ENCODE measurements at places on chromosomes 13 and 19.

- DNase-seq, result no peak
These were observed 13.7 kb upstream of the FARP1 start for GRCh38 chr13:98129059-98129746.

GRCh38 chr13:42807241-42807640 is 25.9 kb downstream of the FAM216B start:
- DNase-seq, result no peak

- no peak for DNase-seq
These were observed 3.2 kb upstream of the PROZ start for GRCh38 chr13:113155201-113155600.

DNA sequence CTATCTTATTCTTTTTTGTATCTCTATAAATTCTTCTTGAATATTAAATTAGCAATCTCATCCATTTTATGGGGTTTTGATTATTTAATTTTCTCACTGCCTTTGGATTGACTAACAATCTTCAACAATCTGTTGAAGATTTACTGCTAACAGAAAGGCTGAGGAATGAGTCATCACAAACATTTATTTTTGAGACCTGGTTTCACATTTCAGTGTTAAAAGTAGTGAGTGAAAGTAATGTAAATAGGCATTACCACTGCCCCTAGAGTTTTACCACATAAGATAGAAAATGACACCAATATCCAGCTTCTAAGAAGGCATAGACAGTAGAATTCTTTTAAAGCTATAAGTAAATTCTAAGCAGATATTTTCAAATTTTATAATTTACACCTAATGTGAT is 472.8 kb downstream of the OLFM4 start:
- DNase-seq, result no peak

DNA sequence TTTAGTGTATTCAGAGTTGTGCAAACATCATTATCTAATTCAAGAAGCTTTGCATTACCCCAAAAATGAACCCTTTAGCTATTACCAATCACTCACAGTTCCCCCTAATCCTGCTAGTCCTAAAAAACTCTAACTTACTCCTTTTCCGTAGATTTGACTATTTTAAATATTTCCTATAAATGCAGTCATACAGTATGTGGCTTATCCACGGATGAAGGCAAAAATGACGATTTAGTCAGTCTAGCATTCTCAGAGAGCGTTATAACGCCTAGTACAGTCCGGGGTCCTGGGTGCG is 587 bp upstream of the ZNF383 start:
- DNase-seq, result no peak

- peak; percentile 95 for DNase-seq
These were observed 23.6 kb upstream of the ZNF724 start for GRCh38 chr19:23273590-23274412.

DNA sequence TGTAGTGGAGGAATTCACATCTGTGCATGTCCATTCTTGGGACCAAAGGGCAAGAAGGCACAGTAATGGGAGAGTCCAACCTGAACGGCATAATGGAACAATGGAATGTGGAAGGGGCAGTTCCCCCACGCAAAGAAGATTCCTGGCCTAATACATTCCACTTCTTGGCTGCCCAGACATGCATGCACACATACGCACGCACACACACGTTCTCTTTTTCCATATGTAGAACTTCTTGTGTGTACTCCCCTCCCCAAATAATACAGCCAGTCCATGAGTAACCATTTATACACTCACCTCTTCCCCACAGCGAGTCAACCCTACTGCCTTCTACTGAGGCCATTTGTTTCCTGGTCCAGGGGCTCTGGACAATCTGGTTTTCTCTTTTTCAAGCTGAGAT is 6.0 kb upstream of the STK24 start:
- DNase-seq, result no peak

- DNase-seq, result no peak
These were observed 40.2 kb downstream of the TSSK6 start for GRCh38 chr19:19475015-19475765.

DNA sequence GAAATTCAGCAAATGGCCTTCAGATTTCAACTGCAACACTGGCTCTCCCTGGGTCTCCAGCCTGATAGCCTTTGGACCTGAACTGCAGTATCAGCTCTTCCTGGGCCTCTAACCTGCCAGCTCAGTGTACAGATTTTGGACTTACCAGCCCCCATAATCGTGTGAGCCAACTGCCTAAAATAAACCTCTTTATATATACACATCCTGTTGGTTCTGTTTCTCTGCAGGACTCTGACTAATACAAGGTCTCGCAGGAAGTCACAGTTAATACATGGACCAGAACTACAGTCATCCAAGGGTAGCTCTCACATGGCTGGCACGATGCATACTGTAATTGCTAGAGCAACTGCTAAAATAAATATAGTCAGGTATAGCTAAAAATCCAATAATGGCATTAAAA is 85.1 kb downstream of the KATNAL1 start:
- no peak for DNase-seq

DNA sequence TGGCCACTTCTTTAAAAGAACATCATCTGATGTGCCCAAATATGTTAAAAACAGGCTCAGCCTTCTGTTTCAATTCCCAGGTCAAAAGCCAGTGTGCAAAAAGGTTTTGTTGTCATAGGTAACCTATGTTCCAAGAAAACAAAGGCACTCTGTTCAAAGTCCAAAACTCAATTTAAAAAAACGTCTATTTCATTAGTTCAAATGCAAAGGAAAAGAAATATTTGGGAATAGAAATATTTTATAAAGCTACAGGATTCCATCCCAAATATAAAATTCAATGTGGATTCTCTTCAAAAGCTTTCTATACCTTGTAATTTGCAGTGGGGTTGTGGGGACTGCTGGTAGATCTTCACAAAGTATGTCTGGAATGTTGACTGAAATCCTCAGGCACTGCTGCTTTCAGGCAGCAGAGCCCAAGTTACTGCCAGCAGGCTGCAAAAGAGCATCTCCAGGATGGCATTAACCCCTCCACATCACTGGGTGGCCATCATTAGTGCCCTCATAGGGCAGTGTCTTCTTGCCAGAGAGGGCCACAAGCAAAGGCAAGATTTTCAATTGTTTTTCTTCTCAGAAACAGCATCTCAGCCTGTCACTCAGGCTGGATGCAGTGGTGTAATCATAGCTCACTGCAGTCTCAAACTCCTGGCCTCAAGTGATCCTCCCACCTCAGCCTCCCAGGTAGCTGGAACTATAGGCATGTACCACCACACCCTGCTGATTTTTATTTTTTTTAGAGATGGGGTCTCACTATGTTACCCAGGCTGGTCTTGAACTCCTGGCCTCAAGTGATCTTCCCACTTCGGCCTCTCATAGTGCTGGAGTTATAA is 22.8 kb upstream of the STK24 start:
- DNase-seq, result no peak

DNA sequence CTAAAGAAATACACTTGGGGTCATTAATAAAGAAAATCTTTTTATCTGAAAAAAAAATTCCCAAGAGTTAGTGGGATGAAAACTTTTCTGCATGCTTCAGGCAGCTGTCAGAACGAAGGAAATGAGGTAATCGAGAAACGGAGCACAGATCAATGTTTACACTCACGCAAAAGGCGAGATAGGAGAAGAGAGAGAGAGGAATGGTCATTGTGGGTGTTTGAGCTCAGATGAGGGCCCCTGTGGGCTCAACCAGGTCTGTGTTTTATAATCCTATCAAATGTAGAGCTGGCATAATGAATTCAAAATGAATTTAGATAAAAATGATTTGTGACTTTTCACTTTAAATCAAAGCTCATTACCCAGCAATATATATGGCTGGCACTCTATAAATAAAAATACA is 6.3 kb upstream of the RXFP2 start:
- no peak for DNase-seq

DNA sequence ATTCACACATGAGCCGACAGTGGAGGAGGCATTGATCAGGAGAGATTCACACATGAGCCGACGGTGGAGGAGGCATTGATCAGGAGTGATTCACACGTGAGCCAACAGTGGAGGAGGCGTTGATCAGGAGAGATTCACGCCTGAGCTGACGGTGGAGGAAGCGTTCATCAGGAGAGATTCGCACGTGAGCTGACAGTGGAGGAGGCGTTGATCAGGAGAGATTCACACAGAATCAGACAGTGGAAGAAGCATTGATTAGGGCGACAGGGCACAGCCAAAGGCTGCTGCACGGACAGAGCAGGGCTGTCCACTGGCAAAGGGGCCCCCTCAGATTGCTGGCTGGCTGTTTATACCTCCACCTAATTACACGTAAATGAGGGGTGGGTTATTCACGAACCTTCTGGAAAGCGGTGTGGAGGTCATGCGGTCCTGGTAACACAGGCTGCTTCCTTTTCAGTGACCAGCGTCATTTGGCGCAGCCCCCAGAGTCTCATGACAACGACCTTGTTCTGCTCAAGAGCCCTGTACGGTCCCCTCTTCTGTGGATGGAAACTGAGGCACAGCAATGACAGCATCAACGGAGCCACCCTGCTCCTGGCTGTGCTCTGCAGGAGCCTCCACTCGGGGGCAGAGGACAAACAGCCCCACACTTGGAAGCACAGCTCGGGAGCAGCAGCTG is 50.6 kb upstream of the GAS6 start:
- DNase-seq, result no peak

DNA sequence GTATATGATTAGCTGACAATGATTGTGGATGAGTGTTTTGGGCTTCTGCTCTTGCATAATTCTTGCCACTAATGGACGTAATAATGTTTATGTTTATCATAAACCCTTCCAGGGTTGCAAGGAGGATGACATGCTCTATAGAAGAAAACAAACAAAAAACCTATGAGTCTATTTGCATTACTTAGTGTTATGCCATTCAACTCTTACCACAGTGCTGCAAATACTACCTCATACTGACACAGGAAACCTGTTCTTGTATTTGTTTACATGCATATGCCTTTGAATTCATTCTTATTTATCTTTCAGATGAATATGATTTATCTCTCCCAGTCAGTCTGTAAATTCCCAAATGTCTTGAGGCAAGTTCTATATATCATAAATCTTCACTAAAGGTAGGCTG is 39.6 kb upstream of the FREM2 start:
- no peak for DNase-seq

GRCh38 chr19:51551673-51552432 is 19.2 kb upstream of the ZNF175 start:
- no peak for DNase-seq

DNA sequence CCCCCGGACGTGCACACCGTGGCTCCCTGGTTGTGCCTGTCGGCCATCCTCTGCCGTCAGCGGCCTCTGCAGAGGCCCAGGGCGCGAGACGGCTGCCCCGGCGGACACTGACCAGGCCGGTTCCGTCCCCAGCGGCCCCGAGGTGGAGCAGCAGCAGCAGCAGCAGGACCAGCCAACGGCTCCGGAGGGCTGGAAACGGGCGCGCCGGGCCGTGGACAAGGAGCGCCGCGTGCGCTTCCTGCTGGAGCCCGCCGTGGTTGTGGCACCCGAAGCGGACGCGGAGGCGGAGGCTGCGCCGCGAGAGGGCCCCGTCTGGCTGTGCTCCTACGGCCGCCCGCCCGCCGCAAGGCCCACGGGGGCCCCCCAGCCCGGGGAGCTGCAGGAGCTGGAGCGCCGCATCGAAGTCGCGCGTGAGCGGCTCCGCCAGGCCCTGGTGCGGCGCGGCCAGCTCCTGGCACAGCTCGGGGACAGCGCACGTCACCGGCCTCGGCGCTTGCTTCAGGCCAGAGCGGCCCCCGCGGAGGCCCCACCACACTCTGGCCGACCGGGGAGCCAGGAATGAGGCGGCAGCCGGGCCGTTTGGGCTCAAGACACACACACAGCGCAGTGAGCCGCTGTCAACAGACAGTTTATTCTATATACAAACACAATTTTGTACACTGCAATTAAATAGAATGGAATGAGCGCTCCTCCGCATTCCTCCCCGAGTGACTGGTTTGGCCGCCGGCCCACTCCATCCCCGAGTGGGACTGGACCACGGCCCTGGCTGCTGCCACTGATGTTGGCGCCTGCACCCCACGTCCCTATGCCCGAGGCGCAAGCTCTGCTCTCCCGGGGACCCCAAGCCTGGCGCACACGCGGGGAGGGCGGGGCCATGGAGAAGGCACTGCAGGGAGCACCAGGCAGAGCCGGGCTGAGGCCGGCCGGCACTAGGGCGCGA is 9.1 kb downstream of the GRIN3B start:
- no peak for DNase-seq

GRCh38 chr13:56755181-56755935 is 385.4 kb upstream of the PRR20A start:
- peak; percentile 16 for DNase-seq

DNA sequence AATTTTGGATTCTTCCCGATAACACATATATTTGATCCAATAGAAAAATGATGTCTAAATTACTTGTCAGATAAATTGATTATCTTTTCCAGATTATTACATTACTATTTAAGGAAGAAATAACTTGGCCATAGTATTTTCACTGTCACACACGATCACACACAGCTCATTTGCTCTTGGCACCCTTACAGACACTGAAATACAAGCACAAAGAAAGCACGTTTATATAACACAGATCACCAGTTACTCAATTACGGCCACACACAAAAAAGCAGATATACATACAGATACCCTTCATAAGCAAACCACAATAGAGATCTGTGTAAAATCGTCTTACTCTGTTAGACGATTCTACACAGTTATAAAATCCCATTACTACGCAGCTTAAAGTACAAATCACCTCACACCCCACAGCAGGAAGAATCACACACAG is 716 bp upstream of the ZNF420 start:
- no peak for DNase-seq

DNA sequence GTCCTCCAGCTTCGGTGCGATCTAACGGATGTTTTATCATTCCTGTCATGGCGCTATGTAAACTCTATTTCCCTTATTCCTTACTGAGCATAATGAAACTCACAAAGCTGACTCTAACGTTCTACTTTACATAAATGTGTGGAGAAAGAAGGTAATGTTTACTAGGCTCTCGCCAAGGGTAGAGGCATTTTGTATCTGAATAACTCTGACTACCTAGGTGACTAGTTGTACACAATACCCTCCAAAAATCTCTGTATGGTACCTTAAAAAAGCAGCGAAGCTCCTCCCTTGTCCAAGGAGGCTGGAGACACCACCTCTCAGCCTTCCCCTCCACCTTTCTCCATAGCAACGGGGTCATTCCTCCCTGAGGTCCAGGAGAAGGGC is 316 bp upstream of the ZNF530 start:
- no peak for DNase-seq

DNA sequence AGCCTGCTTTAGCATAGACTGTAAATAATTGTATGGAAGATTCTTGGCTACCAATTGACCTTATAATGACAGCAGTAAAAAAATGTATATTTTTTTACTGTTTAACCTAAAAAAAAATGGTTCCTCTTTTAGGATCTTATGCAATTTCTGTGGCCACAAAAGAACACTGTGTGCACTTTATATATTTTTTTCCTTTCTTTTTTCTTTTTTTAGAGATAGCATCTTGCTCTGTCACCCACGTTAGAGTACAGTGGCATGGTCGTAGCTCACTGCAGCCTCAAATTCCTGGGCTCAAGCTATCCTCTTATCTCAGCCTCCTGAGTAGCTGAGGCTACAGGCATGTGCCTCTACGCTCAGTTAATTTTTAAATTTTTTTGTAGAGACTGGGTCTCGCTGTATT is 6.1 kb downstream of the FLT3 start:
- DNase-seq, result no peak

DNA sequence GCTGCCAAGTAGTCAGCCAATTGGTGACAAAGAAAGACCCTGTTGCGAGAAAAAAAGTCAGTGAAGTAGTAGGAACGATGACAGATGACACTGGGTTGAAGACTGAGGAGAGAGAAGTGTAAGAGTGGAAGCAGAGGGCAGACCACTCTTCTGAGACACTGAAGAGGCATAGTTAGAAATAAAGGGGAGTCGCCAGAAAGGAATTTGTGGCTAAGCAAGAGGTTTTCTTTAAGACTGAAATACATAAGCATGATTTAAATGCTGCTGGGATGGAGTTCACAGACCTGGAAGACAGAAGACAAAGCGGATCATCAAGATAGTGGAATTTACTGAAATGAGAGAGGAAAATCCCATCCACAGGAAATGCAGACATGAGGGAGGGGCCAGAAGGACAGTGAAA is 56.2 kb upstream of the USPL1 start:
- no peak for DNase-seq
